Right ventricle myocardium superior (tissue), 1 donor: ENCODE measurements at places on chromosomes 7 and 10.

GRCh38 chr10:58756130-58756719 lies 243.6 kb downstream of the BICC1 start:
- DNase-seq, result no peak

- no peak for DNase-seq
Observed at GRCh38 chr7:116724560-116725231, 52.7 kb downstream of the MET start.

GRCh38 chr10:2619472-2619871 lies 447.9 kb upstream of the PFKP start:
- no peak for DNase-seq

DNA sequence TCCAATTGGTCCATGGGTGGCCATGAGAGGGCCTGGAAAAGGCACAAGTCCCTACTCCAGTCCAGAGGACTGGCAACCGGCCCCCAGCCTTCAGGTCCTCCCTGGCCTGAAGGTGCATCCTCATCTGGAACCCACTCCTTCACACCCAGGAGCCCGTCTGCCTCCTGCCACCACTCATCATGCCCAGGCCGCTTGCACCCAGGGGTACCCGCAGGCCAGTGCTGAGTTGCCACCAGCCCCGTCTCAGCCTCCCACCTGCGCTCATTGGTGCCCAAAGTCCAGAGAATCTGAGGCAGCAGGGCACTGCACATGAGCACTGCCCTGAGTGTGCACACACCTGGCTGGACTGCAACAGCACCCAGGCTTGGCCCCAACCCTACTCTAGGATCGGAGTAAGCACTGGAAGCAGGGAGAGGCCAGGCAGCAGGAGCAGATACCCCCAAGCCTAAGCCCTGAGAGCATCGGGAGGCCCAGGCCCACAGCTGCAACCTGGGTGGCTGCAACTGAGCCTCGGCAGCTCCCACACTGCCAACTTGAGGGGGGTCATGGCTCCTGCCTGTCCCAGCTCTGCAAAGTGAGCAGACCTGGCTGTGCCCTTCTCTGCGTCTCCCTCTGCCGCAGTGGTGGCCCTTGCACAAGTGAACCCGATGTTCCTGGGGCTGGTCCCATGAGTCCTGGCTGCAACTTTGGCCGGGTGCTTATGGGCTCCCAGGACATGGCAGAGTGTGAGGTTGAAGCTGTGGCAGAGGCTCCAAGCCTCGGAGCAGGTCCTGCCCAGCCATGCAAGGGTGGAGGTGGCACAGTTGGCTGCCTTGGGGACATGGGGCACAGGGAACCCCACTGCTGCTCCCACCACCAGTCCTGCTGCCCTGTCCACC lies 44.3 kb downstream of the TCERG1L start:
- no peak for DNase-seq
